GM04503 (cell line): ENCODE measurements at places on chromosomes 1 and 21.

DNA sequence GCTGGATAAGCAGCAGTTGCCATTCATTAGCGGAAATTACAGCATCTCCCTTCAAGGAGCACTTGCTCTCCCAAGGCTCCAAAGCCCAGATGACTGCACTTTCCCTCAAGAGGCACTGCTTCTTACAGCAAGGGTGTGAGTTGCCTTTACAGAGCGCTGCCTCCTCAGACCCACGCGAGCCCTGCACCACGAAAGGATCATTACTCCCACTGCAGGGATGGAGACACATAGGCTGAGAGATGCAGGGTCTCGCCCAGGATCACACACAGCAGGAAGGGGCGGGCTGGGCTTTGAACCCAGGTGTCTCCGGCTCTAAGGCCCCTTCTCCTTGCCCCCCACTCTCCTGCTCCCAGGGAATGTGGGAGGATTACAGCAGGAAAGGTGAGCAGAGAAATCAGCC, 405.5 kb downstream of the MATN1 start:
- DNase-seq, result no peak

- no peak for DNase-seq
Measured at GRCh38 chr1:115299266-115299665, 38.8 kb downstream of the NGF start.

DNA sequence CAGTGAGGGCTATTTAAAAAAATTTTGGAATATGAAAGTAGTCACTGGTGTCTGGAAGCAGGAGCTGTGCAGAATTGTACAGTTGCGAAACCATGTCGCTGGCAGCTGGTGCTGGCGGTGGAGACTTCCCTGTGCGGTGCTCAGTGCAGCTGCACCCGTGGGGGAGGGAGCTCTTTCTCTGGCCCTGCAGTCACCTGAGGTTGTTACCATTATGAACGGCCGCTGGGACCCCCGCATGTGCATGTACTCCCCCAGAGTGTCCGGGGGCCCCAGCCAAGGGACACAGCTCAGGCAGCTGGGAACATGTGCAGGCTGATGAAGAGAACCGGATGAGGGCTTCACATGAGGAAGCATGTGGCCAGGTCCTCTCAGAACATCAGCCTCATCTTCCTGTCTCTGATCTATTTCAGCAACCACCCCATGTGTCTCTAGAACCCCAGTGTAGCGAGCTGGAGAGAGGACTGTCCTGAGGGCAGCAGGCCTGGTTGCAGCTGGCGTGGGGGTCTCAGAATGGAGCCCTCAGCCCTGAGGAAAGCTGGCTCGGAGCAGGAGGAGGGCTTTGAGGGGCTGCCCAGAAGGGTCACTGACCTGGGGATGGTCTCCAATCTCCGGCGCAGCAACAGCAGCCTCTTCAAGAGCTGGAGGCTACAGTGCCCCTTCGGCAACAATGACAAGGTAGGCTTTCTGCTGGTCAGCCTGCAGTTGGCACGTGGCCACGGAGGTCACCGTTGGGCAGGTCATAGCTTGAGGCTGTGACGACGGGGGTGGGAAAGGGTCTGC, at the start of gene TRPM2:
Gene TRPM2 (plus strand): TSS at position 431 of the 780 bp plus-strand sequence. CDS start 80 bp downstream, at position 511.
- DNase-seq, result no peak

GRCh38 chr1:221187174-221187573, 307.9 kb downstream of the HLX start:
- DNase-seq, result no peak

GRCh38 chr1:207407655-207408260, 46.4 kb upstream of the CR2 start:
- no peak for DNase-seq
